Stimulated activated CD4-positive, alpha-beta T cell treated with anti-CD3 and anti-CD28 coated beads, TNF-alpha, amount 100 ng/mL, for 1 hour (primary cell): ENCODE measurements at places on chromosomes 2 and 18.
A peak's percentile ranks its signal among the peaks of the same experiment; 100 is the strongest.

- no peak for DNase-seq
Measured at GRCh38 chr18:23684515-23685197, 4.6 kb upstream of the LAMA3 start.

DNA sequence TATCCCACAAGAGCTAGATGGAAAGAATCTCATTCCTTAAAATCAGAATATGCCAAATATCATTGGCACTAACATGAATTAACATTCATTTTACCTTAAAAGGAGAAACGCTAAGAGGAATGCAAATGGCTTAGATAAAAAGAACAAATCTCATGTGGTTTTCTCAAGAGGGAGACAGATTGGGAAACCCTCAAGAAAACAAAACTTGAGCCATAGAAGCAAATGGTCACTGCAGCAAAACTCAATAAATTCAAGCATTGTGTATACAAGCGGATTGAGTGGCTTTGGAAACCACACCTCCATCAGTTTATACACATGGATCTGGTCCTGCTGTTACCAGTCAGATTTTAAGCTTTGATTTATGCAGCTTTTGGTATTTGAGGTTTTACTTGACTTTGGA lies 1331.8 kb upstream of the ZEB2 start:
- no peak for DNase-seq

GRCh38 chr2:186347472-186347871 lies 138.6 kb upstream of the ZC3H15 start:
- DNase-seq, result no peak

DNA sequence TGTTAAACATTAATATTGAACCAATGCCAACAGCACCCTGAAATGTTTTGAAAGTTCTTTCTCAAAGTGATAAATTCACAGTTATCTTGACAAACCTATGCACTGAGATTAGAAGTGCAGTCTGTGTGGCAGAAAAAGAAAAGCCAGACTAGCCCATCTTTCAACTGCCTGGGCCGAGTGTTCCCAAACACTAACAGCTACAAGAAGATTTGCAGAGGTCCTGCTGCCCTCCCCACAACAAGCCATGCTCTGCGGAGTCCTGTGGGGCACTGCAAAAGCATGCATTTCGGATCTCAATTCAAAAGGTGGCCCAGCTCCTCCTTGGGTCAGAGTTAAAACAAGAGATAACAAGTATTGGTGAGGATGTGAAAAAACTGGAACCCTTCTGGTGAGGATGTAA lies 208.4 kb upstream of the TMEM200C start:
- no peak for DNase-seq

- no peak for DNase-seq
Measured at GRCh38 chr2:128661311-128661710, 342.6 kb upstream of the HS6ST1 start.

DNA sequence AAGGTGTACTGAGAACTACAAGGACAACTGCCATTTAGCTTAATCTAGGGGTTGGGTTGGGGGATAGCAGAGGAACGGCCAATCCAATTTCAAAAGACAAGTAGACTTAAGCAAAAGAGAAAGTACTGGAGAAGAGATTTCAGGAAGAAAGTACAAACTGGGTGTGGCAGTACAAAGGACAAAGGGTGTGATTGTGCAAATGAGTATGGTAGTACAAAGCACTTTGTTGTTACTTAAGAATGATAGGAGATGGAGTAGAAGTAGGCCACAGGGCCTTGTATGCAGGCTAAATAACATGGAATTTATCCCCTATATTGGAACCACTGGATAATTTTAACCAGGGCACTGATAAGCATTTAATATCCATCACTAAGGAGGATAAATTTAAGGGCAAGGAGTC lies 4.7 kb upstream of the ORC2 start:
- no peak for DNase-seq

DNA sequence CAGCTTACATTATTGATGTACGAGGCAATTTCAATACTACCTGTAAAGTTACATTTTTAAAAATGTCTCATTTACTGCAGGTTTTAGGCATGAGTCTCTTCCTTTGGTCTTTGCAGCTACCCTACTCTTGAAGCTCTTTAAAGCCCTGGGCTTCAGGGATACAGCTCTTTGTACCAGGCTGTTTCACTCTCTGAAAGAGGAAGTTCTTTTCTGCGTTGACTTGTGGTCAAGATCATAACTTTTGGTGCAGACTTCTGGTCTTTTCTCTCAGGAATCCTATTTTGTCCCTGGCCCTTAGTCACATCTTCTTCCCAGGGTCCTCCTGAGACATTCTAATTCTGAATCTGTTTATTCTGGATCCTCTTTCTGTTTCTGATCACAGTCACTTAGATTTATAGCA lies 16.6 kb upstream of the HRH4 start:
- DNase-seq, result no peak

GRCh38 chr2:227228061-227228667 lies 63.7 kb downstream of the COL4A3 start:
- no peak for DNase-seq

DNA sequence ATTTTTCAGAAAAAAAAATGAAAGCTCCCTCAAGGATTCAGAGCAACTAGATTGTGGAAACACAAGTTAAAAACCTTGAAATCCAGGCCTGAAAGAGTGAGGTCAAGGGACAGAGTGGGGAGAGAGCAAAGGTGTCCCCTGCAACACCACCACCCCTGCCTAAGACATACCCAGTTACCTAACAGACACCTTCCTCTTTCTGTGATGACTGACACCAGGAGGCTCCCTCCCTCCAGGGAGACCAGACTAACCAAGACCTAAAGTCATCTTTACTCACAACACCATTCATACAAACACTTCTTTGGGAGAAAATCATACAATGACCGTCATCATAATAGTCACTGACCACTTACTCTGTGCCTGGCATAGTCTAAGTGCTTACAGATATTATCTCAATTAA lies 151.8 kb upstream of the NABP1 start:
- no peak for DNase-seq

DNA sequence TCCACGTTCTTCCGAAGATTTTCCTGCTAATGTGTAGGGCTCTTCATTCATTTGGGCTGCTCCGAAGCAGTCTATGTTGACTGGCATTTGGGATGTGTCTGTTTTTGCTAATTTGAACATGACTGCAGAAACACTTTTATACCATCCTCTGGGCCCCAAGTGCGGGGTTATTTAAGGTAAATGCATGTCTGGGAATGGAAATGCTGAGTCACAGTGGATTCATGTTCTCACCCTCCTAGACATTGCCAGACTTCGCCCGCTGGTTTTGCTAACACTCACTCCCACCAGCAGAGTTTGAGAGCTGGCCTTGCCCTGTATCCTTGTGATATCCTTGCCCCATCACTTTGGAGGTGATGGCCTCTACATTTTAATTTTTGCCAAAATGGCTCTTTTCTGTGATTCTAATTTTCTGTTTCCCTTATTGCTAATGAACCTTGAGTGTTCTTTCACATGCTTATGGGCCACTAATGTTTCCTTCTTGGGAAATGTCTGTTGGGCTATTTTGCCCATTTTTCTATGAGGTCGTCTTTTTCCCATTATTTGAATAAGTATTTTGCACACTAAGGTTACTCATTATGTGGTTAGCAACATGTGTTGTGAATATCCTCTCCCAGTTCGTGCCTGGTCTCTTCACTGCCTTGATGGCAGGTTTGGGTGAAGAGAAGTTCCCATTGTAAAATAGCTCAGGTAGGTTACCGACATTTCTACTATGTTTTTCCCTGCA lies 204.1 kb downstream of the GLI2 start:
- no peak for DNase-seq

- DNase-seq, result no peak
Measured at GRCh38 chr2:172091761-172092566, 6.7 kb downstream of the DLX1 start.

GRCh38 chr2:120260736-120261135 lies 8.1 kb downstream of the RALB start:
- no peak for DNase-seq

GRCh38 chr2:214837466-214837865 lies 28.0 kb upstream of the BARD1 start:
- DNase-seq, result no peak

DNA sequence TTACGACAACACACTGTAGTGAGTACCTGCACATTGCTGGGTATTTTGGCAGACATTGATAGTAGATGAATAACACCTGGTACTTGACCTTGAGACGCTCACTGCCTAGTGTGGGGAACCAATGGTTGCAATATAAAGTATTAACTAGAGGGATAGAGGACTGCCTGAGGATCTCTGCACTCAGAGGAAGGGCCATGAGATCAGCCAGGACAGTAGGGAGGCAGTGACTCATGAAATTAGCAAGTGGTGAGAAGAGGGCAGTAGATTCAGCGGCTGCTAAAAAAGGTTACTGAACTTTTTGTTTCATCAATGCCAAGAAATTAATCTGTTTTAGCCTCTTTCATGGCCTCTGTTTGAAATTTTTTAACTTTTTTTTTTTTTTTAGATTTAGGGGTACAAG lies 250.8 kb upstream of the TCF4 start:
- no peak for DNase-seq

DNA sequence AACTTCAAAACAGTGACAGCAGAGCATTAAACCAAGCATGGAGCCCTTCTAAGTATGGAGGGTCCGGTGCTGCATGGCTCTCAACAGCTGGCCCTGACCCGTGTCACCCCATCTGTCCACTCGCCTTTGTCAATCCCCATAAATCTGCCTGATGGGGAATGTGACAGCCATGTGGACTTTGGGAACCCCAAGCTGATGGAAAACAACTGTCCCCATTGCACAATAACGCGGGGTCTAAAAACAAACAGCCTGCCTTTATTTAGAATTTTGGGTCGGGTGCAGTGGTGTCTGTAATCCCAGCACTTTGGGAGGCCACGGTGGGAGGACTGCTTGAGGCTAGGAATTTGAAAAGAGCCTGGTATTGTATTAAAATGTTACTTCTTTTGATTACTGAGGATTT lies 17.1 kb upstream of the THADA start:
- no peak for DNase-seq

DNA sequence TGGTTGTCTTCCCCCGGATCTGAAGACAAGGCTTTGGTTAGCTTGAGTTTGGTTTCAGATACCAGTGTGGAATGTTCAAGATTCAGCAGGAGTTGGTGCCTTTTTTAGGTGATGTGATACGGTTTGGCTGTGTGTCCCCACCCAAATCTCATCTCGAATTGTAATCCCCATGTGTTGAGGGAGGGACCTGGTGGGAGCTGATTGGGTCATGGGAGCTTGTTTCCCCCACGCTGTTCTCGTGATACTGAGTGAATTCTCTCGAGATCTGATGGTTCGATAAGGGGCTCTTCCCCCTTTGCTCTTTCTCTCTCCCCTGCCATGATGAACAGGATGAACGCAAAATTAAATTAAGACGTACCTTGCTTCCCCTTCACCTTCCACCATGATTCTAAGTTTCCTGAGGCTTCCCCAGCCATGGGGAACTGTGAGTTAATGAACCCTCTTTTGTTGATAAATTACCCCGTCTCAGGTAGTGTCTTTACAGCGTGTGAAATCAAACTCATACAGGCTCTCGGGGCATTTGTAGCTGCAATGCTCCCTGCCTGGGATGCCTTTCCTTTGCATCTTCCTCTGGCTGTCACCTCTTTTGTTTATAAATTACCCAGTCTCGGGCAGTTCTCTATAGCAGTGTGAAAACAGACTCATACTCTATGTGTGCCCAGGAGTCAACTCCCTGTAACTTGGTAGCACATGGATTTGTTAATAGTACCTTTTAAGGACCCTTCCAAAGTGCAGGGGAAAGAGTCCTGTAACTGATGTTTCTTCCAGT lies 21.3 kb downstream of the PDCD1 start:
- DNase-seq, result no peak

DNA sequence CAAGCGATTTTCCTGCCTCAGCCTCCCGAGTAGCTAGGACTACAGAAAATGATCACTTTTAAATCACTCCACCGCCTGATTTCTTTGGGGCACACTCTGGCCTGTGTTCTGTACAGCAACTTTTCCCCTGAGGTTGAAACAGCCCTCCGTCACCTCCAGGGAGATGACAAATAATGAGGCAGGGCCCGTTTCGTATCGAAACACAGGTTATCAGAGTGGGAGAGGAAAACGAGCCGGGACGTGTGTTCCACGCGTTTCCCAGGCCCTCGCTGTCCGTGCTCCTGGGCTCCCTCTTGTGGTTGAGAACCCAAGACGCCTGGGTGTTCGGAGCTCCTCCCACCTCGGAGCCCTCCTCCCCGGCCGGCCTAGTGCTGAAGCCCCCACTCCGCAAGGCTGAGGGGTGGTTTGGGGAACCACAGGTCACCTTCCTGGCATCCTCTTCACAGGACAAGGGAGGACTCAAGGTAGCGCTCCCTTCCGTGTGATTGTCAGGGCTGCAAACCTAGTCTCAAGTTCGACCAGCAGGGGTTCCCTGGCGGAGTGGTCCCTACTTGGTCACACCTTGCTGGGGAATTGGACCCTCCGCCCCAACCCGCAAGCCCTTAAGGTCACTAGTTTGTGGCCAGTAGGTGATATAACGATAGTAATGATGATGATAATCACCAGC lies 12.8 kb downstream of the ATP6V1B1 start:
- peak; percentile 43 for DNase-seq

GRCh38 chr2:149441255-149441654 lies 110.9 kb downstream of the LYPD6 start:
- DNase-seq, result no peak

GRCh38 chr18:28040716-28041115 lies 136.2 kb downstream of the CDH2 start:
- no peak for DNase-seq

GRCh38 chr2:119929537-119929936 lies 83.3 kb upstream of the EPB41L5 start:
- no peak for DNase-seq

GRCh38 chr2:31263636-31264190 lies 29.8 kb downstream of the EHD3 start:
- DNase-seq, result no peak

GRCh38 chr2:219439506-219439905 lies 4.9 kb downstream of the SPEG start:
- DNase-seq, result no peak

DNA sequence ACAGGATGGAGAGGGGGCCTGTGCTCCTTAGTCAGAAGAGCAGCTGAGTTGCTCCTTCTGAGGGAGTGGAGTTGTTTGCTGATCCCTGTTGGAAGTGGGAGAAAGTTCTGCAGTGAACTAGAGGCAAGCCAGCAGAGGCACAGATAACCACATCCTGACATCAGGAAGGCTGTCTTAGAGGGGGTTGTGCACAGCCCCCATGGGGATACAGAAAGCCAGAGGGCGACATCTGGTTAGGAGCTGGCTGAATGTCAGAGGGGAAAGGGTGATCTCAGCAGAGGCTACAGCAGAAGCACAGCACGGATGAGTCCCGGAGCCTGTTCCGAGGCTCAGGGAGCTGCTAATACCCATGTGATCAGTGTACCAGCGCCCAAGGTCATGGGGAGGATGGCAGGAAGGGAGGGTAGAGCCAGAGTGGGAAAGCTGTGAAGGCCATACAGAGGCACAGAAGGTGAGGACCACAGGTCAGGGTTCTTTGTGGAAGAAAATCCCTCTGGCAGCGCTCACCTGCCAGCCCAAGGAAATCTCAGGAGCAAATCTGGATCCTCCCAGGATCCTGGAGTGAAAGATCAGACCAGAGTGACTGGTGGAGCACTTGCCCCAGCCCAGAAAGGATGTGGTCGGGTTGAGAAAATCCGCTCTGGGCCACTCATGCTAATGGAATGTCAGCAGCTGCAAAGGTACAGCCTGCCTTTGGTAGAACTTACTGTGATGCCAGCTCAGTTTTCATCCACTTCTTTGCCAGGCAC lies 111.8 kb downstream of the STPG4 start:
- no peak for DNase-seq

GRCh38 chr2:27752551-27753237 lies 18.8 kb upstream of the MRPL33 start:
- no peak for DNase-seq
